ENCODE measurements at places on chromosomes 16 and 17.

DNA sequence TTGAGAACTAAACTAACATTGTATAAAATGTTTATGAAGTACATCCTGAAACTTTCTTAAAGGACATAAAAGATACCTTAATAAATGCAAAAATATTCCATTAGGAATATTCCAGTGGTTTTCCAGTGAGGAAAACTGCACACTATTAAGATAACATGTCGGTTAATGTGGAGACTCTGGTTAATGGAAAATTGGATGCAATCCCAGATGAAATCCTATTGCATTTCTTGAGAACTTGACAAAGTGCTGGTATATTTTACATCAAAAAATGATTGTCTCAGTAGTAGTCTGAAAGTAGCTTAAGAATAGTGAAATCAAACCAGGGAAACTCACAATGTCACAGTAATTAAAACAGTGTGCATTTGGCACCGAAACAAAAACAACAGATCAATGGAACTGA is 202.5 kb upstream of the MON1B start:
- no peak for DNase-seq

DNA sequence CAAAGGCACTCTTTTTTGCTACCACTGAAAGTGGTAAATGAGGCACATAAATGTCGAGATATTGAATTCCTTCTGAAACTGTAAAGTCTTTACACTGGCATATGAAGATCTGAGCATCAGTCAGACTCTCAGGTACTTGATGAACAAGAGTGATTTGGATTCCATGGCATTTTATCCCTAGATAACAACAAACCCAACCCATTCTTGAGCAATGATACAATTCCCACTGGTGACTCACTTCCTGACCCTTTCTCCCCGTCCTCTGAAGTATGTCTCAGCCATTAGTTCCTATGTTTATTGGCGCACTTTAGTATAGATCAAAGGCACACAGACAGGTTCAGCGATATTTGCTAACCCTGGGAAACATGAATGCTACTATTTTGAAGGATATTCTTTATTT is 147.0 kb upstream of the RBFOX1 start:
- no peak for DNase-seq

DNA sequence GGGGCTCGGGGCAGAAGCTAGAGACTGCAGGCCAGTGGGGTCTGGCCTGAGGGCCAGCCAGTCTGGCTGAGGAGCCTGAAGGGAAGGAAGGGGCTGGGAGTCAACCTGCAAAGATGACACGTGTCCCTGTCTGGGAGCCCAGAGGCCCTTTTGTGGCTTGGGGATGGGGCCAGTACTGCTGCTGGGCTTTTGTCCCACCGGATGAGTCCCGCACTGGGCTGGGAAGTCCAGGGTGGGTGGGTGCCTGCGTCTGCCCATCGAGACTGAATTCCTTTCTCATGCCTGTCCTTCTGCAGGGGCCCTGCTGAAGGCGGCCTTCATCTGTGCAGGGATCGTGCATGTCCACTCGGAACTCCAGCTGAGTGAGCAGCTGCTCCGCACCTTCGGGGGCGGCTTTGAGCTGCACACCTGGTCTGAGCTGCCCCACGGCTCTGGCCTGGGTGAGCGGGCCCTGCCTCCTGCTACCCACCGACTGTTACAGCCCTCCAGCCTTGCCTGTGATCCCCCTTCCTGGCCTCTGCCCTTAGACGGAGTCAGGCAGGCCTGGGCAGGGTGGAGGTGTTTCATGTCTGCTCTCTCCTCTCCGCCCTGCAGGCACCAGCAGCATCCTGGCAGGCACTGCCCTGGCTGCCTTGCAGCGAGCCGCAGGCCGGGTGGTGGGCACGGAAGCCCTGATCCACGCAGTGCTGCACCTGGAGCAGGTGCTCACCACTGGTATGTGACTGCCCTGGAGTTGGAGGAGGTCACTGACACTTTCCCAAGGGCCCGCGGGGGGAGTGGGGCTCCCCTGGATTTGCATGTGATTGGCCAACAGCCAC is 20.9 kb downstream of the FCSK start:
- DNase-seq = no peak

DNA sequence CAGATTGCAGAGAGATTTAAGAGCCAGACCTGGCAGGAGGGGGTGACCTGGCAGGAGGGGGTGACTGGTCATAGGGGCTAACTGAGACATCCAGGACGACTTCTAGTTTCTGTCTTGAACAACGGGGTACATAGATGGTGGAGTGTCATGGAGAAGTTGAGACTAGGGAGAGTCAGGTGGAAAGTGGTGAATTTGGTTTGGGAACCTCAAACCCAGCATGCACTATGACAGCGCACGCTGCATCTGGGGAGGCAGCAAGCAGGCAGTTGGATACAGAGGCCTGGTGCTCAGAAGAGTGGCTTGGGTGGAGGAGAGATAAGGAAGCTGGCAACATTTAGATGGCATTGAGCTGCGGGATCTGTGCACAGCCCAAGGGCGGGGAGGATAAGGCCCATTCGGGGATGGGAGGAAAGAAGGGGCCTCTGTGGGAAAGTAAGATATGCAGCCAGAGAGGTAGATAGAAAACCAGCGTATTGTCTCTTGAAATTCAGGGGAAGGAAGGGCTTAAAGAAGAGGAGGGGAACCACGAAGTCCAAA is 4.5 kb downstream of the RIPOR1 start:
- no peak for DNase-seq

GRCh38 chr16:8572063-8572918 is 18.0 kb downstream of the TMEM114 start:
- DNase-seq = no peak

Data from EH (cell line).